ENCODE measurements at places on chromosomes 4 and X.

DNA sequence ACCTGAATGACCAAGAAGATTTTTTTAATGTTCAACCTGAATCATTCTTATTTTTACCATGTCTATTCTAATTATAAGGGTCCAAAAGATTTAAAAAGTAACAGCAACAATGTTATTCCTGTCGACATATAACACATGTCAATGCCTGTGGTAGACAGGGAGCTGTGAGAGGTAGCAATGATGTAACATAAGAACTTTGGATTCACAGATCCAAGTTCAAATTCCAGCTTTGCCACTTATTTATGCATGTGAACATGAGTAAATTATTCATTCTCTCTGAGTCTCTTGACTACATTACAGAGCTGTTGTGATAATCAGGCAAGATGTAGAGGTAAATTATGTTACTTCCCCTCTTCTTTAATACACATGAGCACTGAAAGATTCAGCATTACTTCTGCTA is 54.5 kb downstream of the KLHL8 start:
- no peak for DNase-seq

DNA sequence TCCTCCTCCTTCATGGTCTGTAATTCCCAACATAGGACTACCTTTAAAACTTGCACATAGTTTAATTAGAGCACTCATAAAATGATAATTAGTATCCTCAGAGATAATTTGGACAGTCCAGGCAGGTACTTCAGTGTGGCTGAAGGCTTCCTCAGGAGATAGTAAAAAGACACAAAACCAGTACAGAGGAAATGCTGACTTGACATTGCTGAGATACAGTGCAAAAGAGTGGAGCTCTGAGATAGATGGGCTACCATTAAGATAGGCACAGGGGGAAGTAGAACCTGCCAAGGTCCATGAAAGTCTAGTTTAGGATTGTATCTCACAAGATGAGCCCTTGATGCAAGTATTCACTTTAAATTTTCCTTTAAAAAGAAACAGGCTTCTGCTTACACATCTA is 91.0 kb downstream of the USP9X start:
- no peak for DNase-seq

- no peak for DNase-seq
Measured at GRCh38 chr4:19051831-19052230, 1030.3 kb upstream of the LCORL start.

- DNase-seq: no peak
Measured at GRCh38 chrX:124216396-124217115, 115.9 kb upstream of the TEX13D start.

DNA sequence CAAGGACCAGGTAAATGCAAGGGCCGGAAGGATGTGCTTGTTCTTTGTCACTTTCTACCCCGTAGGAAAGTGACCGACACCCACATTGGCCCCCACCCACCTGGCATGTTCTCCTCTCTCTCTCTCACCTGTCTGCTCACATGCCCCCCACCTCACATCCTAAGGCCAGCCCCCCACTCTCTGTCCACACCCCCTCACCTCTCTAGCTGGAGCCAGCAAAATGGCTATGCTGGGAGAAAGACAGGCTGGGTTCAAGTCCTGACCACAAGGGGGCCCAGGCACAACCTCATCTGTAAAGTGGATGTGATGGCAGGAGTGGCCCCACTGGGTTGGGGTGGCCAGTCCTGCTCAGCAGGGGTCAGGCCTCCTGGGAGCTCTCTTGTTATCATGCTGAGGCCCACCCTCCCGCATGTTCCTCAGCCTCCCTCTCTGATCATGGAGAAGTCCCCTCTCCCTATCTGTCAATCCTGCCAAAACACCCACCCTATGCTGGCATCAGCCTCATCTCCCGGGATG is 1.7 kb upstream of the PPP2R2C start:
- DNase-seq: no peak

GRCh38 chr4:152052451-152053057 is 291.7 kb upstream of the GATB start:
- no peak for DNase-seq

DNA sequence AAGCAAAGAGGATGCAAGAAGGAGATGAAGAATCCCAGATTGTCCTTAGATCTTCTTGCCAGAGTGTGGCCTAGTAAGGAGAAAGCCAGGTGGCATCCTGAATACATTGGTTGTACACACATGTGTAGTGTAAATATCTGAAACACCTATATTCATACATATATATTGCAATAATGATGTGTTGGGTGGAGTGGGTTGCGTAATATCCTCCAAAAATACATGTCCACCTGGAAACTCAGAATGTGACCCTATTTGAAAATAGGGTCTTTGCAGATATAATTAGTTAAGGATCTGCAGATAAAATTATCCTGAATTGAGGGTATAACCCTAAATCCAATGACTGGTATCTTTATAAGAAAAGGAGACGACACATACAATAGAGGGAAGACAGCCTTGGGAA is 216.3 kb downstream of the NLGN4X start:
- no peak for DNase-seq

DNA sequence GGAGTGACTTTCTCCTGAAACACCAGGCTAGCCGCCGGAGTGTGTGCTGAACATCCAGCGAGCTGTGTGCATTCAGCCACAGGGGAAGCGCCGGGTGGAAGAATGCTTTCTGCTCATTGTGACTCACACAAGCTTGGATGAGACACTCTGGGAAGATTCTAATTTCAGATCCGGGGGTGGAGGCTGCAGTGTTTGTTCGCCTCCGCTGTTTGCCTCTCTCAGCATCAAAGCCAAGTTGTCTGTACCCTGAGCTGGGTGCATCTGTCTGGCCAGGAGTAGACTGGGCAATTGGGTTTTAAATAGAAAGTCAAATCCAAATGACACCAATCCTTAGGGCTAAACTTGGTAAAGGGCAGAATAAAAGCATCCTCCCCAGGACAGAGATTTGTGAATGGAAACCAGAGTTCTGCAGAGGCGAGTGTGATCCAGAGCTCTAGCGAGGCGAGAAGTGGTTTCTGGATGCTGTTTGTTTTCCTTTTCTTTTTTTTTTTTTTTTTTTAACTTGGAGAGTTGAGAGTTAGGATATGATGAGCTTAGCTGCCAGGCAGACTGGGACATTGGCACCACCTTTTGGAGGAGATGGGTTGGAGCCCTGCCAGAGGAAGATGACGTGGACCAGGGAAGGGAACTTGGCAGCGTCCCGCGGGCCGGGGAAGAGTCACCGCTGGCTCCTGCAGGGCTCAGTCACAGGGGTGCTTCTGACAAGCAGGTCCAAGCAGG is 196.0 kb upstream of the PSAPL1 start:
- peak; percentile 88 for DNase-seq

DNA sequence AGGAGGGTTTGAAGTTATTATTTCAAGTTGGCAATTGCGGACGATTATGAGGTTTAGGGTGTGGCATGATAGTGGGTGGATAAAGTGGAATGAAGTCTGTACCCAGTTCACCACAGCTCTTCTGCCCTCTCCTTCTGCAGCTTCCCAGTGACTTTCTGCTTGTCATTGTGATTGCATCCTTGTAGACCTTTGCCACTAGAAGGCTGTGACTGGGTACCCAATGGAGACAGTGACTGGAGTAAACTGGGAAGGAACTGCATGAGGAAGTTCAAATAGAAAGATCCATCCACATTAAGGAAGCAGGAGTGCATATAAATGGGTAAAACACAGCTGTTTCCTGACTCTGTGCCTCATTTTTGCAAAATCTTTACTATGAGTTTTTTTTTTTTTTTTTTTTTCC is 53.5 kb upstream of the SPANXN3 start:
- no peak for DNase-seq

DNA sequence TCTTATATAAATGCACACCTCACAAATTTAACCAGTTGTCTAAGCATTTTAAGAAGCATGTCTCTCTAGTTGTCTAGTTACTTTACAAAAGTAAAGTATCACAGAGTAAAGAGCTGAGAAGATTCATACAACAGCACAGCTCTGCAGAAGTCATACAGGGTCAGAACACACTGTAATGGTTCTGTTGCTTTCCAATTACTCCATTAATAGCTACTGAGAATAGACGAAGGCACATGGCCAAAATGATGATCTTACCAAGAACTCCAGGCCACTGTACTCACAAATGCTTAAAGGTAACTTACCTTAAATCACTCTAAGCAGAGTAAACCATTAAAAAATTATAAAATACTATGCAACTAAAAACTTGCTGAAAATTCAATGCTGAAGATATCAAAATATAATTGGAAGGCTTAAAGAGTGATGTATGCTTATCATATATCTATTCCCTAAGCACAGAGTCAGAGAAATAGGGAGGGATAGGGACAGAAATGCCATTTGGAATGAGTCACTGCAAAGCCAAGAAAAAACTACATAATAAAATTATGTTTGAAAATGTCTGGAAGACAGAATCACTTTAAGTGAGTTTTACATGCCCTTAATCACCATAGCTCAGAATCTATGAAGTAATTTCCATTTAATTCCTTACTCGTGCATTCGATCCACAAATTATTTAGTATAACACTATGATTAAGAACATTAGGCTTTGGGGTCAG is 71.0 kb downstream of the DDX60L start:
- DNase-seq: peak; percentile 41

- peak; percentile 71 for DNase-seq
Measured at GRCh38 chr4:16443504-16444088, 217.3 kb upstream of the TAPT1 start.

- no peak for DNase-seq
Measured at GRCh38 chrX:149222040-149222439, 283.1 kb downstream of the IDS start.

GRCh38 chrX:24493740-24494581 is 28.9 kb downstream of the PDK3 start:
- DNase-seq: no peak

DNA sequence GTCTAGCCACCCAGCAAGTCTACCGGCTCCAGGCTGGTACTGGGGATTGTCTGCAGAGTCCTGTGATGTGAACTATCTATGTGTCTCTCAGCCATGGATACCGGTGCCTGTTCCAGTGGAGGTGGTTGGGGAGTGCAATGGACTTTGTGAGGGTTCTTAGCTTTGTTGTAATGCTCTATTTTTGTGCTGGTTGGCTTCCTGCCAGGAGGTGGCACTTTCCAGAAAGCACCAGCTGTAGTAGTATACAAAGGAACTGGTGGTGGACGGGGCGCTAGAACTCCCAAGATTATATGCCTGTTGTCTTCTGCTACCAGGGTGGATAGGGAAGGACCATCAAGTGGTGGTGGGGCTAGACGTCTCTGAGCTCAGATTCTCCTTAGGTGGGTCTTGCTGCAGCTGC is 306.4 kb upstream of the POF1B start:
- DNase-seq: no peak

DNA sequence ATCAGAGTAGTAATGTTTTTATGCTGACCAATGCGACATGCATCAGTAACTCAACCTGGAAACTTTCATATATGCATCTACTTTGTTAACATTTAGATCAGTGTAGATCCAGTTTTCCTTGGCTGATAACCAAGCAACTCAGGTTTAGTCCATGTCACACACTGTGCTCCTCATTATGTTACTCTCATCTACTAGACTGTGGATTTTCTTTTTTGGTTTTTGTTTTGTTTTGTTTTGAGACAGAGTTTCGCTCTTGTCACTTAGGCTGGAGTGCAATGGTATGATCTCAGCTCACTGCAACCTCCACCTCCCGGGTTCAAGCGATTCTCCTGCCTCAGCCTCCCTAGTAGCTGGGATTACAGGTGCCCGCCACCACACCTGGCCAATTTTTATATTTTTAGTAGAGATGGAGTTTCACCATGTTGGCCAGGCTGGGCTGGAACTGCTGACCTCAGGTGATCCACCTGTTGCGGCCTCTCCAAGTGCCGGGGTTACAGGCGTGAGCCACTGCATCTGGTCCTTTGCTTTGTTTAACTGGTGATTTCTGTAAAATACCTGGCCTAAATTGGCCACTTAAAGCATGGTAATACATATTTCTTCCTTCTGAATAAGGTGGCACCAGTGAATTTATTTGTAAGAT is 48.6 kb downstream of the SMARCAD1 start:
- DNase-seq: no peak
